MG63 (cell line): ENCODE measurements at places on chromosomes 13 and 19. TPM values are rescaled to one million over a fixed set of nuclear protein-coding genes. Genes with fewer than 3 reads are reported as not detected.
A peak's percentile ranks its signal among the peaks of the same experiment; 100 is the strongest.

GRCh38 chr19:6161271-6161850 lies 25.9 kb downstream of the ACSBG2 start:
- DNase-seq: peak; percentile 4

DNA sequence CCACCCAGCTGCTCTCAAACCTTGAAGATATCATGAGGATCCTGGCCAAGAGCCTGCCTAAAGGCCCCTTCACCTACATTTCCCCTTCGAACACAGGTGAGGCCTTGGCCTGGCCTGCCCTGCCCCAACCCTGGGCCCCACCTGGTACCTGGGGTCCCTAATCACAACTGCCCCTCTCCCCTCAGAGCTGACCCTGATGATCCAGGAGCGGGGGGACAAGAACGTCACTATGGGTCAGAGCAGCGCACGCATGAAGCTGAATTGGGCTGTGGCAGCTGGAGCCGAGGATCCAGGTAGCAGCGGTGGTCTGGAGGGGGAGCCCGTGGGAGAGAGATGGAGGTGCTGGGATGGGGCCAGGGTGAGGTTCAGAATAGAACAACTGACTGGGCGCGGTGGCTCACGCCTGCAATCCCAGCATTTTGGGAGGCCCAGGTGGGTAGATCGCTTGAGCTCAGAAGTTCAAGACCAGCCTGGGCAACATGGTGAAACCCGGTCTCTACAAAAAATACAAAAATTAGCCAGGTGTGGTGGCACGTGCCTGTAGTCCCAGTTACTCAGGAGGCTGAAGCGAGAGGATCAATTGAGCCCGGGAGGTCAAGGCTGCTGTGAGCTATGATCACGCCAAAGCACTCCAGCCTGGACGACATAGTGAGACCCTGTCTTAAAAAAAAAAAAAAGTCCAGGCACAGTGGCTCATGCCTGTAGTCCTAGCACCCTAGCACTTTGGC lies 17.5 kb downstream of the DDX39A start:
- no peak for DNase-seq

DNA sequence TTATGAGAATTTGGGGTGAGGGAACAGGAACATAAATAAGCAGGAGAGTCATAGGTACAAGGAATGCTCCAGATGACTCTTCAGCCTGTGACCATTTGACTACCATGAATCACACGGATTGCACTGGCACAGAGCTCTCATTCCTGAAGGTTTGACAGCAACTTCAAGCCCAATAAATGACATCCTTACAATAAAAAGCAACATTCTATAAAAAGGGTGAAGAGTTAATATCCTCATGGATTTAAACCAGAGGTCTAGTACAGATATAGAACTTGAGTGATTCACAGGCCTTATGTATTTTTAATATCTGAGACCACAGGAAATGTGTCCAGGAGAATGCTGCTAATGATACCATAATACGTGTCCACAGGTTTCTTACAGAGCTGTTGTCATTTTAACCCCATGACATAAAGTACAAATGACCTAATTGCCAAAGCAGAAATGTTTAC lies 158.1 kb downstream of the IRS2 start:
- DNase-seq: peak; percentile 79

DNA sequence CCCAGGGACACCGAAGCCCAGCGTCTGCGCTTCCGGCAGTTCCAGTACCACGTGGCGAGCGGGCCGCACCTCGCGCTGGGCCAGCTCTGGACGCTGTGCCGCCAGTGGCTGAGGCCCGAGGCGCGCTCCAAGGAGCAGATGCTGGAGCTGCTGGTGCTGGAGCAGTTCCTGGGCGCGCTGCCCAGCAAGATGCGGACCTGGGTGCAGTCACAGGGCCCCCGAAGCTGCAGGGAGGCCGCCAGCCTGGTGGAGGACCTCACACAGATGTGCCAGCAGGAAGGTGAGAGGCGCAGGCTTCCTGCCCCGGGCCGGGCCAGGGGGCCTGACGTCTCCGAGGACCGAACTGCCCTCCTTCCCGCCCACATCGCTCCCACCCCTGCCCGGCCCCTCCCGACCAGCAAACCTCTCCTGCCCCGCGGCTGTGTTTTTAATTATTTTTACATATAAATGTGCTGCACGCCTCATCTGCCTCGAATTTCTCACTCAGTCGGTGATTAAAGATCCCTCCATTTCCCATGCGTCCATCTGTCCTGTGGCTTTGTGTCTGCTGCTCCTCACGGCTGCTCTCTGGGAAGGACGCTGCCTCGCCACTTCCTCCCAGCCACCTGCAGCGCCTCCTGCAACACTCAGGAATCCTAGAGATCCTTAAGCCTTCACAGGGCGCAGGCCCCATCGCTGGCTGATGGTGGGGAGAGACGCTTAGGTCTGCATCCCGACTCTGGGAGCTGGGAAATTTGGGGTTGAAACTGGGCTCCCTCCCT lies 4.3 kb downstream of the ZSCAN1 start:
- no peak for DNase-seq

DNA sequence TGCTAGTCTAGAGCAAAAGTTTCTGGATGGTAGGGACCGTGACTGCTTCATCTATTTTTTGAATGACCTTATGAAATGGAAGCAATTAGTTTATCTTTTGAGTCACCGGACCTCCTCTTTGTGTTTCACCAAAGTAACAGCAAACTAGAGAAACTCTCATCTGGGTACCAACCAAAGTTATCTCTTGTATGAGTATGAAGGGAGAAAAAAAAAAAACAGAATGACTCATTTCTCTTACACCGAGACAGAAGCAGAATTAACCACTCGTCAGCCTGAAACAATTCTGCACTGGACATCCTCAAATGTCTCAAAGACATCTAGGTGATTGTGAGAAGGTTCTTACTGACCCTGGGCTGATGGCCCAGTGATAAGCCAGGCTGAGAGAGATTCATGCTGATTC lies 18.3 kb downstream of the ZNF100 start:
- no peak for DNase-seq

DNA sequence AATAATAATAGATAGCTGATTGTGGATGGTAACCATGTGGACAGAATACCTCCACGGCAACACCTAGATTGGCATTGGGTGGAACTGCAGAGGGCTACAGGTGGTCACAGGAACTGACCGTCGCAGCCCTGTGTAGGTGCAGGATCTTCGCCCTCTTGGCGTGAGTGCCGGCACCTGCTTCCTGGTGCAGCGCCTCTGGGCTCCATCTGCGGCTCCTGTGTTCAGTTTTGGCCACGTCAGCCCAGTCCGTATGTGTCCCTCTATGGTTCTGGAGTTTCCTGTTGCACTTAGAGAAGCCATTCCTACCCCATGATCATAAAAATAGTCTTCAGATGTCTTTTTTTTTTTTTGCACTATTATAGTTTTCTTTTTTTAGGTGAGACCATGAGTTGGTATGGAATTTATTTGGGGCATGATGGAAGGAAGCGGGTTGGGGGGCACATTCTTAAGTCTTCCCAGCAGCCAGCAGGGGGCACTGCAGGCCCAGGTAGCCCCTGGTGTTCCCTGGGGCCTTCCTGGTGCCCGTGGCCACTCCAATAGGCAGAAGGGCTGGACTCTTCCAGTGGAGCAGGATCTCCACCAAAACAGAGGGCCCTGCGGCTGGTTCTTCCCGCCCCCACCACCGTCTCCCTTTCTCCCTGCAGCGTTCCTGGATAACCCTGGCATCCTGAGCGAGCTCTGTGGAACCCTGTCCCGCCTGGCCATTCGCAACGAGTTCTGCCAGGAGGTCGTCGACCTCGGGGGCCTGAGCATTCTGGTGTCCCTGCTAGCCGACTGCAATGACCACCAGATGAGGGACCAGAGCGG lies 10.1 kb upstream of the SLC25A42 start:
- DNase-seq: peak; percentile 38

GRCh38 chr19:48926909-48927308 lies 6.6 kb upstream of the DHDH start:
- DNase-seq: peak; percentile 96

The MTRF1 gene
- 13.4 and 14.0 TPM in 2 replicates for total RNA-seq

The ZNF256 gene
- 1.1 and 3.2 TPM in 2 replicates for total RNA-seq

The MCF2L gene
- 5.8 TPM in 1 of 2 replicates, not detected in the other for total RNA-seq
